ENCODE measurements at places on chromosomes 5 and 9.

GRCh38 chr9:91946196-91946595 lies 3.8 kb downstream of the ROR2 start:
- DNase-seq, result no peak

- no peak for DNase-seq
Observed at GRCh38 chr5:172076761-172077244, 70.4 kb upstream of the FBXW11 start.

- DNase-seq, result no peak
Observed at GRCh38 chr5:178241688-178242231, 9.2 kb upstream of the PHYKPL start.

GRCh38 chr9:129777769-129778130 lies 24.9 kb upstream of the PTGES start:
- DNase-seq, result peak; percentile 16

DNA sequence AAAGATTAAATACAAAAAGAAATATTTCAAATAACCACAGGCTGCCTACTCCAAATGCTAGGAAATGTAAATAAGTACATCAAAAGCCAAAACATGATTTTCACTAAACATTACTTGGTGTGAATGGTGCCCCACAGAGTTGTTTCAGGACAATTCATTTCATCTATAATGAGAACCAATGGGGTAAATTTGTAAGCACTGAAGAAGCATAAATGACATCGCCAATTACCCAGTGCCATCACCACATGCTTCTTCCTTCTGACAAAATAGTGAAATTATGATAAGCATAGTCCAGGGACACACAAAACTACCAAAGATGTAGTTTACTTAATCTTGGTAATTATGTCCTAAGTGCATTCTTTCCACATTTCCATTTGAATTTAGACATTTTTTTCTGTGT lies 510.4 kb upstream of the TYRP1 start:
- no peak for DNase-seq

- DNase-seq, result no peak
Observed at GRCh38 chr5:158133369-158133768, 274.4 kb upstream of the CLINT1 start.

- no peak for DNase-seq
Observed at GRCh38 chr5:95996904-95997723, 35.5 kb upstream of the ELL2 start.

GRCh38 chr9:80378669-80379293 lies 807.0 kb downstream of the TLE4 start:
- no peak for DNase-seq

- DNase-seq, result no peak
Observed at GRCh38 chr9:129650680-129651235, 8.8 kb upstream of the ASB6 start.
